Stimulated activated CD8-positive, alpha-beta memory T cell treated with anti-CD3 and anti-CD28 coated beads, Interleukin-4, amount 100 ng/mL, for 1 hour (primary cell): ENCODE measurements at places on chromosomes 6 and 20.

- DNase-seq, result no peak
Measured at GRCh38 chr6:116314878-116315277, 35.1 kb upstream of the TSPYL1 start.

DNA sequence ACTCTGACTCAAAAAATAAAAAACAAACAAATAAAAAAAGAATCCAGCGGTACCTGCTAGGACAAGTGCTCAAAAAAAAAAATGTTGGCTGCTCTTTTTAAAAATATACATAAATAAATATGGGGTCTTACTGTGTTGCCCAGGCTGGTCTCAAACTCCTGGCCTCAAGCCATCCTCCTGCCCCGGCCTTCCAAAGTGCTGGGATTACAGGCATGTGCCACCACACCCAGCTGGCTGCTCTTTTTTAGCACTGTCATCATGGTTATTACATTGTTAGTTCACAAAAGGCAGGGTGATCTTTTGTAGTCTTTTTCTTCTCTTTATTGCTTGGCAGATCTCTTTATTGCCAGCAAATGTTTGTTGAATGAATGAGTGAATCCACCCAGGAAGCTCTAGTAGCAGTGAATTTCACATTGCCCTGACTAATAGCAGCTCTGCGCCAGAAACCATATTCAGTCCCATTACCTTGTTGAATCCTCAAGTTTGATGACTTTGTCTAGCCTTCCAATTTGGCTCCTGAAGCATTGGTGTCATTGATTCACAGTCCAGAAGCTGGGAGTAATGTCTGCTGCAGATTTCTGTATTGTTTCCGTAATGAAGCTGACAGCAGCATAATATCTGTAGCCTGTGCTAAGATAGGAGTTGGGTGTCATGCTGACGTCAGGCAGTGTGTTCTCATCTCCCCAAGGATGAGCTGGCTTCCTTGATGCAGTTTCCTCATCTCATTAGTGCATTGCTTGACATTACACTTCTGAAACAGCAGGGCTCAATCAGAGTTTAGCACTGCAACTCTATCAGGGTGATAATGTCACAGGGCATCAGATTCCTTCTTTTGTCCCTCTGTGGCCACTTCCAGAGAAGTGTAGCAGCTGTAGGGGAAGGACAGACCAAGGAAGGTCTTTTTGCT is 84.9 kb upstream of the TGM3 start:
- no peak for DNase-seq

DNA sequence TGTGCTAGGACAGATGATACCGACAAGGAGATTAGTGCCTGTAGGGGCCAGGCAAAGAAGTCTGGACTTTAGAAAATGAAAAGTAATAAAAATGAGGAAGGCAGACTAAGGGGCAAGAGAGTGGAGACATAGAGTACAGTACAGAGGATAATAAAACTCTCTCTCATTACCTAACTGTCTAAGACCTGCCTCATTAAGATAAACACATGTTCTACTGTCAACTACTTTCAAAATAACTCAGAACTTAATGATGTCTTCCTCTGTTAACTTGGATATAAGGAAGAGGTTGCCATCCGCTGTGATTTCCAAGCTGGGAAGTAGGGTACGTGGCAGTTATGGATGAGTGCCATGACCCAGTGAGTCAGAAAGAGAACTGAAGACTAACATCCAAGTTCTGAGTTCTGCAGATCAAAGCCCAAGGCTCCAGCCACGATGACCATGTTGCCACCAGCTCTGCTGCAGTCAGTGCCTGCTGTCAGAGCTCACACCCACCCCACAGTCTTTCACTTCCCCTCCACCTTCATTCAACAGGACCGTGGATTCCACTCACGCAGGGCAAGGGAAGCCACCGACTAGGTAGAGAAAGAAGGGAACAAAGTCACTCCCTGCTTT is 81.8 kb downstream of the KIF16B start:
- DNase-seq, result no peak

- no peak for DNase-seq
Measured at GRCh38 chr20:18588574-18588933, 700 bp downstream of the DTD1 start.

GRCh38 chr6:108746366-108746765 is 101.9 kb upstream of the ARMC2 start:
- no peak for DNase-seq

GRCh38 chr20:23086056-23086566 is at the start of gene CD93:
CD93 (minus strand) TSS chr20:23086324; CDS start chr20:23086192, 132 bp downstream.
- no peak for DNase-seq

- DNase-seq, result no peak
Measured at GRCh38 chr20:46190478-46191167, 72.5 kb downstream of the CD40 start.

DNA sequence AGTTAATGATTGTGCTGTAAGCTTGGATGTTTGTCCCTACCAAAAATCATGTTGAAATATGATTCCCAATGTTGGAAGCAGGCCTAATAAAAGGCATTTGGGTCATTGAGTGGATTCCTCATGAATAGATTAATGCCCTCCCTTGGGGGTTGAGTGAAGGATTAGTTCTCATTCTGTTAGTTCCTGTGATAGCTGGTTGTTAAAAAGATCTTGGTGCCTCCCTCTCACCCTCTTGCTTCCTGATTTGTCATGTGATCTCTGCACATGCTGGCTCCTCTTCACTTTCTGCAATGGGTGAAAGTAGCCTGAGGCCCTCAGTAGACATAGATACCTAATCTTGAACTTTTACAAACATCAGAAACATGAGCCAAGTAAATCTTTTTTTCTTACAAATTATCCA is 115.6 kb upstream of the HCRTR2 start:
- DNase-seq, result no peak

GRCh38 chr6:54697424-54697823 is 149.1 kb upstream of the FAM83B start:
- no peak for DNase-seq

DNA sequence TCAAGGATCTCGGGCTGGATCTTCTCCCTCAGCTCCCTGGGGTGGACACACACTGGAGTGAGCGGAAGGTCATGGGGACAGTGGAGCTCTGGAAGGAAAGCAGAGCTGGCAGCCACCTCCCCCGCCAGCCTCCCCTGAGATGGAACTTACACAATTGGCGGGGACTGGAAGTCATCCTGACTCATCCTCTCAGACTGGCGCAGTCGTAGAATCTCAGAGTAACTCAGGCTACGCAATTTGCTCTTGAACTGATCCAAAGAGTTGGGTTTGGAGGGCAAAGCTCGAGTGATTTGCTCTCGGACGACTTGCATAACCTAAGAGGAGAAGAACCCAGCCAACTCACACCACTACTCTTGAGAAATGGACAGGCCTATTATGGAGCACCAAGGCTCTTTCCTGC is 34.8 kb downstream of the ELMO2 start:
- DNase-seq, result no peak

DNA sequence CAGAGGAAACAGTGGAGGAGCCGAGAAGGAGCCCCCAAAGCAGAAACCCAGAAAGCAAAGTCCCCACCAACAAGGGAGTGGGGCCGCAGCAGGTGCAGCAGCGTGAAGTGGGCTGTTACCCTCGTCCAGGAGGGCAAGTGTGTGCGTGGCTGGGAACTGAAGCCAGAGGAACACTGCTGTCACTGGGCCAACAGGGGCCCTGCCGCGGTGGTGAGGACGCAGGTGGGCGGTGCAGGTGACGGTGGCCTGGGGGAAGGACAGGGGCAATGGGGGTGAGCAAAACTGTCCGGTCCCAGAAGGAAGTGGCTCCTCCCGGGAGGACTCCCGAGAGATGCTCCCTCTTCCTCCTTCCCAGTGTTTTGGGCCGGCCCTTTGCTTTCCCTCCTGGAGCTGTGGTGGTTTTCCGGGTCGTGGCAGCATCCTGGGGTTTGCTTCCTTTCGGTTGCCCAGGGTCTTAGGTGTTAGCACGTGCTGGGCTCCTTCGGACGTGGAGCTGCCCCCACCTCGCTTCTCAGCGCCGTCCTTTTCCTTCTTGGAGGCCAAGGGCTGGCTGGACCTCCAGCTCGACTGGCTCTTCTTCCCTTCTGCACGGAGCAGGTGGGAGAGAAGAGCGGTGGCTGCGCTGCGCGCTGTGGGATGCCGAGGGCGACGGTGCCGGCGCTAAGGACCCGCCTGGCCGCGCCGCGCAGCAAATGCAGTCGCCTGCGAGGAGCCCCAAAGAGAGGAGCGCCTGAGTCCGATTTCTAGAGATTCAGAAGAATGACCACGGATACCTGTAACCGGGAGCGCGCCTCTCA is 62.7 kb upstream of the SLC2A12 start:
- DNase-seq, result no peak

DNA sequence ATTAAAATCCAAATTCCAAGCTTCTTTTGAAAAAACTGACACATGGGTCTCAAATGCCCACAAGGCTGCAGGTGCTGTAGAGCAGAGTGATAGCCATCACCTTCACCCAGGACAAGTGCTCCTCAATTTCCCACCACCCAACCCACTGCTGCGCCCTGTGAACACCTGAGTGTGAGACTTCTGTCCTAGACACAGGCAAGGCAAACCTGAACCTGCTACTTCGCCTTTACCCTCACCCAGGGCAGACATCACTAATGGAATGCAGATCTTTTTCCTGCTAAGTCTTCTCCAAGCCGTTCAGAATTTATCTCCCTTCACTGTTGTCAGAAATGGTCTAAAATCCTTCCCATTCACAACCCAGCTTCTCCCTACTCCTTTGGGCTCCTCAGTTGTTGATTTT is 65.9 kb downstream of the PREX1 start:
- no peak for DNase-seq

GRCh38 chr6:121849477-121849876 is 414.0 kb downstream of the GJA1 start:
- no peak for DNase-seq

GRCh38 chr6:143867236-143867635 is 3.0 kb downstream of the ZC2HC1B start:
- no peak for DNase-seq

GRCh38 chr6:107704347-107705013 is 119.6 kb downstream of the SCML4 start:
- no peak for DNase-seq

GRCh38 chr6:141953072-141953471 is 179.7 kb upstream of the GJE1 start:
- no peak for DNase-seq

DNA sequence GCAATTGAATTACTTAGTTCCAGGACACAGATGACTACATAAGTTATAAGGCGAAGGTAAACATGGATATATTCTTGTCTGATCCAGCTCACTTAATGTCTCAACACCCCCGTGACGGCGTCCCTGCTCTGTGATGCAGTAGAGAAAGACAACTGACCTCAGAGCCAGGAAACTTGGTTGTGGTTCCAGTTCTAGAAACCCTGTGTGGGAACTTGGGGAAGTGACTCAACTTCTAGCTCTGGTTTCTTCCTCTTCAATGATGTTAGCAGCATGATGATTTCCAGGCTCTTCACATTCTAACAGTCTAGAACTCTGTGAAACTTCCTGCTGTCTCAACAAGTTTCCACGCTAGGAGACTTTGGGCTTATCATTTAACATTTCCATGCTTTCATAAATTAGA is 18.4 kb downstream of the LAMA4 start:
- no peak for DNase-seq

DNA sequence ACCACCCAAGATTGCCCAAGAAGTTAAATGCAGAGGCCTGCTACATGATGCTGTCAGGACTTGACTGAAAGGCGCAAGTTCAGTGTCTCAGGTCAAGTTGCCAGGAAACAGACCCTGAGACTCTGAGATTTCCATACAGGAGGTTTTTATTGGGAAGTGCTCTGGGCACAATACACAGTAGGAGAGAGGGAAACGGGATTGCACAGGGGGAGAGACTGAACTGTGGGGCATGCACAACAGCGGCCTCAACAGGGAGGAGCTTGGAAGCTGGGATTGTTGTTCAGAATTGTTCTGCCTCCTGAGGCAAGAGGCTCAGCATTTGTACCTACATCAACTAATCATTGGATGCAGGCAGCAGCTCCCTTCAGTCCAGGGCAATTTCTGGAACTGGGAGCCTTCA is 6.7 kb downstream of the STX11 start:
- no peak for DNase-seq

GRCh38 chr6:108946695-108947094 is 98.5 kb downstream of the ARMC2 start:
- DNase-seq, result no peak

DNA sequence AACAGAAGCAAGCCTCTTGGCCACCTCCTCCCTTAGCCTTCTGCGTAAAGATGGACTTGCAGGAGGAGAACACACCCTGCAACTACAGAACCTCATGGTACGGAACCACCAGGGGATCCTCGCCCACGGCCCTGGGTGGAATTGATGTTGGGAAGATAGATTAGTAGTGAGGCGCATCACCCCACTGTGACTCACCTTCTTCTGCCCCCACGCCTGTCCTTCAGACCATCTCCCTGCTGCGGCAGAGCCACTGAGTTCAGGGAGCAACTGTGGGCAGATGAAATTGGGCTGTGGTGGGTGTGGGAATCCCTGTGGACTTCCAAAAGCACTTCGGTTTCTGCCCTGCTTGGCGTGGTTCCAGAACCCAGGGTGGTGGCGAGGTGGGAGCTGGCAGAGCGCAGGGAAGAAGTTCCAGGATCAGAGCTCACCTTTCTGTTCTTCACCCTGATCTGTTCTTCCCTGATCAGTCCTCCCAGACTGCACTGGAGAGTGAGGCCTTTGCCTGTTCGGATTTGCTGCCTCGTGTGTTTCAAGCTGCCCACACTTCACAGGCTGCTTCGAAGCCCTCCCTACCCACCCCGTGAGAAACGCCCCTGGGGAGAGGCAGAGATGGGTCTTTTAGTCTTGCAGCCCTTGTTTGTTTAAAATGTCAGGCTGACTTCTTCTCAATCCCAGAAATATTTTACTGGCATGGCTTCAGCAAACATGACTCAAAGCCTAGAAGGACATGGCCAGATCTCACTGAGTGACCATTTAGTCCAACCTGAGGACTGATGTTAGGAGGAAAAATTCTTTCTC is 92.8 kb upstream of the MLN start:
- no peak for DNase-seq

DNA sequence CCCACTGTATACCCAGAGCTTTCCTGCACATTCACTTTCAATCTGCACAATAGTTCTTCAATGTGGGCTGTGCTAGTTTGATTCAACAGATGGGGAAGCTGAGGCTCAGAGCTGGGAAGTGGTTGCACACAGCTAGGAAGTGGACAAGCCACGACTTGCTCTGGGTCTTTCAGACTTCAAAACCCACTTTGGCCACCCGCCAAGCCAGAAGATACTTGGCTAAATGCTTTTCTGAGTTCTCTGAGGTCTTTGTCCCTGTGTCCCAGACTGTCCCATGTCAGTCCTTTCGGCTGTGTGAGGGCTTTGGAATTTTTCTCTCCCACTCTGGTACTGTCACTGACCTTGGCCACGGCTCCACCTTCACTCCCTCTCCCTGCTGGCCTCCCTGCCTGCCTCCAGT is 10.6 kb downstream of the PDYN start:
- no peak for DNase-seq
